Left ventricle myocardium inferior (tissue), 1 donor: ENCODE measurements at places on chromosomes 6 and 20. TPM values are rescaled to one million over a fixed set of nuclear protein-coding genes. Genes with fewer than 3 reads are reported as not detected.

The GLP1R gene
- total RNA-seq: 7.5 TPM

The TMEM14C gene
- total RNA-seq: 132 TPM

The DIDO1 gene
- total RNA-seq: 37.0 TPM

The C20orf144 gene
- total RNA-seq: not detected

The DYNLT2 gene
- 0.66 TPM for total RNA-seq

The TRIM40 gene
- total RNA-seq: not detected

The SPATS1 gene
- total RNA-seq: not detected

DNA sequence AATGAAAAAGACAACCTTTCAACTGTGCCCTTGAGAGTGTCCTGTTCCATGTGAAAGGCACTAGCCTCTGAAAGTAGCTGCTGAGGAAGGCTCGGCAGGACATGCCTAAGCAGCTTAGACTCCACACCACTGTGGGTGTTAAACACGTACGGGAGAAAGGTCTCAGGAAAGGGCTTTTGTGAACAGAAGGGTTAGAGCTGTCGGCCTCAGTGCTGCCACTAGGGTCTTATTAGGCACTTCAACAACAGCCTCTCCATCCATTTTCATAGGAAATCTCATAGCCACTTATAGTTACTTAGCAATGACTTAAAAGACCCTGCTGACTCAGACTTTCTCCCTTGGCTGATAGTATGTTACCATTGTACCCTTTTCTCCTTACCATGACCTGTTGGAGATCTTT lies 662.8 kb downstream of the TBC1D32 start:
- H3K27ac ChIP-seq: no peak overlapping the region
- H3K27me3 ChIP-seq: no peaks in the 10 kb centered on the region
- no peak for DNase-seq
- H3K36me3 ChIP-seq: no peaks in the 10 kb centered on the region
- H3K4me1 ChIP-seq: no peaks in the 10 kb centered on the region
- H3K4me3 ChIP-seq: no peak overlapping the region

GRCh38 chr20:2116170-2116940 lies 14.7 kb downstream of the STK35 start:
- H3K4me3 ChIP-seq: no peak overlapping the region
- peaks cover 94% of the 10 kb centered on the region for H3K4me1 ChIP-seq
- DNase-seq: no peak
- H3K36me3 ChIP-seq: peaks cover 28% of the 10 kb centered on the region
- peak overlapping the region; percentile 58 for H3K27ac ChIP-seq
- H3K27me3 ChIP-seq: no peaks in the 10 kb centered on the region

GRCh38 chr6:52286798-52287432 lies 2.4 kb upstream of the MCM3 start:
- no peak overlapping the region for H3K4me3 ChIP-seq
- no peaks in the 10 kb centered on the region for H3K27me3 ChIP-seq
- peaks cover 10% of the 10 kb centered on the region for H3K36me3 ChIP-seq
- no peak overlapping the region for H3K27ac ChIP-seq

- no peak for DNase-seq
- H3K27ac ChIP-seq: no peak overlapping the region
- H3K4me1 ChIP-seq: peaks cover 22% of the 10 kb centered on the region
- no peak overlapping the region for H3K4me3 ChIP-seq
Observed at GRCh38 chr20:3077618-3078134, 6.3 kb downstream of the OXT start.

- no peak overlapping the region for H3K4me3 ChIP-seq
- H3K36me3 ChIP-seq: no peaks in the 10 kb centered on the region
- H3K4me1 ChIP-seq: no peaks in the 10 kb centered on the region
- peaks cover 32% of the 10 kb centered on the region for H3K27me3 ChIP-seq
- H3K27ac ChIP-seq: no peak overlapping the region
Observed at GRCh38 chr6:6293317-6293716, 27.1 kb downstream of the F13A1 start.

- no peak overlapping the region for H3K27ac ChIP-seq
- H3K4me3 ChIP-seq: no peak overlapping the region
- peaks cover 6% of the 10 kb centered on the region for H3K4me1 ChIP-seq
- DNase-seq: no peak
- H3K36me3 ChIP-seq: no peaks in the 10 kb centered on the region
Observed at GRCh38 chr20:4095639-4096038, 80.3 kb upstream of the RNF24 start.

GRCh38 chr6:21828704-21829103 lies 235.2 kb downstream of the SOX4 start:
- H3K4me3 ChIP-seq: no peak overlapping the region
- no peak overlapping the region for H3K27ac ChIP-seq
- H3K4me1 ChIP-seq: no peaks in the 10 kb centered on the region
- H3K36me3 ChIP-seq: no peaks in the 10 kb centered on the region
- DNase-seq: no peak

- H3K4me3 ChIP-seq: no peak overlapping the region
- H3K36me3 ChIP-seq: no peaks in the 10 kb centered on the region
- DNase-seq: no peak
- H3K27me3 ChIP-seq: no peaks in the 10 kb centered on the region
- H3K27ac ChIP-seq: no peak overlapping the region
Observed at GRCh38 chr6:34484899-34485298, 19.0 kb downstream of the PACSIN1 start.

DNA sequence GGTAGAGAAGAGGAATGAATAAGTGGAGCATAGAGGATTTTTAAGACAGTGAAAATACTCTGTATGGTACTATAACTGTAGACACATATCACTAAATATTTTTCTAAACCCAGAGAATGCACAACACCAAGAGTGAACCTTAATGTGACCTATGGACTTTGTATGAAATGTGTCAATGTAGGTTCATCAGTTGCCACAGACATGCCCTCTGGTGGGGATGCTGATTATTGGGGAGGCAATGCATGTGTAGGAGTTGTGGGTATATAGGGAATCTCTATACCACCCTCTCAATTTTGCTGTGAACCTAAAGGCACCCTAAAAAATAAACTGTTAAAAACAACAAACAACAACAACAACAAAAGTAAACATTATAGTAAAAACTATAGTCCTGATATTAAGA lies 293.7 kb downstream of the RNF144B start:
- no peaks in the 10 kb centered on the region for H3K36me3 ChIP-seq
- no peaks in the 10 kb centered on the region for H3K4me1 ChIP-seq
- no peak for DNase-seq
- no peak overlapping the region for H3K27ac ChIP-seq

- H3K27me3 ChIP-seq: no peaks in the 10 kb centered on the region
- H3K4me3 ChIP-seq: no peak overlapping the region
- no peak for DNase-seq
Observed at GRCh38 chr6:56694002-56694401, 51.3 kb upstream of the DST start.

DNA sequence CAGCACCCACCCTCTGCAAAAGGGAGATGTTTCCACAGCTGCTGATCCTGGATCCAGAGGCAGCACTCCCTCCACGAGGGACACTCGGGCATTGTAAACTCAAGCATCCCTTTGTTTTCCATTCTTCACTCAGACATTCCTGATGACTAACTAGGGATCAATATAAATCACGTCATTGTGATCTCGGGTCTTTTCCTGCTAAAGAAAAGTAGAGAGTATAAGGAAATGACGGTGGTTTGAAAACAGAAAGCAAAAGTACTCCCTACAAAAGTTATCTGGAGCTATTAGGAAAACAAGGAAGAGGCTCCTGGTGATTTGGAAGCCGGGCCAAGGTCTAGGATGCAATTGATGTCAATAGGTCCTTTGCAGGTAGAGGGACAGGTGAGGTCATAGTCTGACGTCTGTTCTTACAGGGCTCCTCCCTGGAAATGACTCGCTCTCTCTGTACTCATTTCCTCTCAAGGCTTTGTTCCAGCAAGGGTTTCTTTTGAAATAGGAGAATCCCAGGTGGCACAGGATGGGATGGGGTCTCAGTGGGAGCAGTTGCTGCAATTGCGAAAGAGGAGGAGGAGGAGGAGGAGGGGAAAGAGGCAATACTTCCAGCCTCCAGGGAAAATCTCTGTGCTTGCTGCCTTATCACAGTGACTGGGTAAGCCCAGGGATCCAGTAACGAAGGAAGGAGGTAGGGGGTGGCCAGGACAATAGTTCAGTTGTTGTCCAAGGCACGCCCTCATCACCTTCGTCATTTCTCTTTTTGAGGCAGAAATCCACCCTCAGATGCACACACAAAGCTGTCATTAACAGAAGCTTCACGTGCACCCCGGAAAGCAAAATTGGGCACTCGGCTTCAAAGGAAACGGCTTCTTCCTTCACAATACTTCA lies 222.8 kb downstream of the LY86 start:
- H3K27me3 ChIP-seq: no peaks in the 10 kb centered on the region
- peak overlapping the region; percentile 56 for H3K27ac ChIP-seq
- no peaks in the 10 kb centered on the region for H3K36me3 ChIP-seq
